Activated CD4-positive, alpha-beta T cell treated with anti-CD3 and anti-CD28 coated beads, Interleukin-2, amount 10 ng/mL, durations not matched to agents 24 days and 14 days (primary cell): ENCODE measurements at places on chromosomes 13 and 19. TPM values are rescaled to one million over a fixed set of nuclear protein-coding genes. Genes with fewer than 3 reads are reported as not detected.

GRCh38 chr19:28607066-28607583, 605.8 kb downstream of the UQCRFS1 start:
- DNase-seq: no peak

KLF16 gene
- total RNA-seq: 37.0 and 38.1 TPM in 2 replicates

- peak; percentile 83 for DNase-seq
Observed at GRCh38 chr13:108155185-108156106, 59.9 kb downstream of the LIG4 start.

GRCh38 chr13:33434676-33435075, 149.1 kb upstream of the STARD13 start:
- DNase-seq: no peak

PEG3 gene
- total RNA-seq: not detected in 2 replicates

- no peak for DNase-seq
Observed at GRCh38 chr19:42134535-42135070, 2.4 kb upstream of the POU2F2 start.

DNA sequence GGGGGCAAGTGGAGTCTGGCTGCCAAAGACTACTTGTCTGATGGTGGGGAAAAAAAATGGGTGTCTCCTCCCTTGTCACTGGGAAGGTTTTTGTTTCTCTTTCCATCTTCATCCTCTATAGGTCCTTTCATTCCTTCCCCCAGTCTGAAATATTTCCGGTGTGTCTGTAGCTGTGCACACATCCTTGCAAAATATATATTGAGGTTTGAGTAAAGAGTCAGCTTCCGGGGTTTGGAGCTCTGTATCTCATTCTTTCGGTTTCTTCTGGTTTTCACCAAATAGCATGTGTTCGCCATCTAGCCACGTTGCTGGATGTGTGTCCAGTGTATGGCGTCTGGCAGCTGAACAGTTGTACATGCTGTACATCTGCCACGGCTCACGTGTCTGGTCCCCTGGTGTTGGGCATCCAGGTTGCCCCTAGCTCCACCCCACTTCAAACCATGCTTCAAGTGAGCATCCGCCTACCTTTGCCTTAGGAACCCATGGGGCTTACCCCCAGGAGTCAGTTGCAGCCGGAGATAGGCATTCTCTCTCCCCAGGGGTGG, 142.2 kb downstream of the SIPA1L3 start:
- DNase-seq: peak; percentile 89

MPND gene
- 20.6 and 21.0 TPM in 2 replicates for total RNA-seq

ZNF792 gene
- total RNA-seq: 5.0 and 5.8 TPM in 2 replicates

URAD gene
- not detected in 2 replicates for total RNA-seq

CD37 gene
- 131 and 134 TPM in 2 replicates for total RNA-seq

DNA sequence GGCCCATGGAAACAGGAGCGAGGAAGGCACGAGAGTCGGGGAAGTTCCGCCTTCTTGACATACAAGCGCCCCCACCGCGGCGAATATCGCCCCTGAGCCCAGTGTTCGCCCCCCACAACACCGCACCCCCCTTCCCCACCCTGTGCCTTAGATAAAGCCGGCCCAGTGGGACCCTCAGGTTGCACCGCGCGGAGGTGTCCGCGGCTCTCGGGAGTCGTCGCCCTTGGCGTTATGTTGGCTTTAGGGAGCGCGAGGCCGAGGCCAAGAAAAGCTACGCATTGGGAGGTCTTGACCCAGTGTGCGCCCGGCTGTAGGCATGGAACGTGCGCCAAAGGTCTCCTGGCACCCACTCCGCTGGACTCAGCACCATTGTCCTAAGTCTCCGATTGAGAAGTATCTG, 603 bp upstream of the ZNF132 start:
- no peak for DNase-seq

- DNase-seq: no peak
Observed at GRCh38 chr13:51105046-51105445, 6.0 kb downstream of the C13orf42 start.

CEACAM20 gene
- total RNA-seq: not detected in 2 replicates

RASGRP4 gene
- 2.1 and 2.2 TPM in 2 replicates for total RNA-seq

NAPSA gene
- total RNA-seq: 13.6 and 18.0 TPM in 2 replicates

DNA sequence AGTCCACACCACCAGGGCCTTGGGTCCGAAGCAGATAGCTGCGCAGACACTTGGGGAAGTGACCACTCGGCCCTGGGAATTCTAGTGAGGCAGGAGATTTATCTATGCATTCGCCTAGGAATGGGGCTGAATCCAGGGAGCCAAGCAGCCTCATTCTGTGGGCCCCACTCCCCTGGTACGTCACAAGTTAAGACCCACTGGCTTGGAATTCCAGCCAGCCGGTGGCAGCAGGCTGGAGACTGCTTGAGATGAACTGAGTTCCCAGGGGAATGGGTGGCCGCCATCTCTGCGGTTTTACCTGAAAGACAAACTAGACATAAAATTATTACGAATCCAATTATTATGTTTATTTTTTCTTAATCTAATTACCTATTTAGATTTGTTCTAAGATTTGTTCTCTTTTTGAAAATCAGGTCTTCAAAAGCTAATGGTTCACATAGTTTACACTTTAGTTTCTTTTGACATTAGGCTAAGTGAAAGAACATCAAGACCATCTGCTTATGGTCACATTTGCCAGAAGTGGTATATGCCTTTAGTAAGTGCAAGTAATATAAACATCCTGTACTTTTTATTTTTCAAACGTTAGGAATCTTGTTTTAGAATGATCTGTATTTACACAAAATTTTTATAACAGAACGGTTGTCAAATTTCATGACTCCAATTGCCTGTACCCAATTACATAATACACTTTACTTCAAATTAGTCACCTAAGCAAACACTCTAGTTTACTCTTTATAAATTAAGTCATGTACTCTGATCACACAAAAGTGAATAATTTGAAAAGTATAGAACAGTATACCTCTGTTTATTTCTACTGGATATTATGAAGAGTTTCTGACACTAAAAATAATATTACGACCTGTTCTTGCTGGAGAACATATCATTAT, 74.4 kb downstream of the SLITRK6 start:
- DNase-seq: no peak

- DNase-seq: no peak
Observed at GRCh38 chr13:81639984-81640582, 1299.2 kb upstream of the SPRY2 start.

DNA sequence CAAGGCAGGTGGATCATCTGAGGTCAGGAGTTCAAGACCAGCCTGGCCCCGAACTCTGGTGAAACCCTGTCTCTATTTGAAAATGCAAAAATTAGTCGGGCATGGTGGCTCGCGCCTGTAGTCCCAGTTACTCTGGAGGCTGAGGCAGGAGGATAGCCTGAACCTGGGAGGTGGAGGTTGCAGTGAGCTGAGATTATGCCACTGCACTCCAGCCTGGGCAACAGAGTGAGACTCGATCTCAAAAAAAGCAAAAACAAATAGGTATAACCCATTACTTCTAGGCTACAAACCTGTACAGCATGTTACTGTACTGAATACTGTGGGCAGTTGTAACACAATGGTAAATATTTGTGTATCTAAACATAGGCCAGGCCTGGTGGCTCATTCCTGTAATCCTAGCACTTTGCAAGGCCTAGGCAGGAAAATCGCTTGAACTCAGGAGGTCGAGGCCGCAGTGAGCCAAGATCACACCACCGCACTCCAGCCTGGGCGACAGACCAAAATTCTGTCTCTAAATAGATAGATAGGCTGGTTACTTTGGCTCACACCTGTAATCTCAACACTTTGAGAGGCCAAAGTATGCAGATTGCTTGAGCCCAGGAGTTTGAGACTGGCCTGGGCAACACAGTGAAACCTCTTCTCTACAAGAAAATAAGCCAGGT, 63.5 kb downstream of the MYO9B start:
- no peak for DNase-seq

DNA sequence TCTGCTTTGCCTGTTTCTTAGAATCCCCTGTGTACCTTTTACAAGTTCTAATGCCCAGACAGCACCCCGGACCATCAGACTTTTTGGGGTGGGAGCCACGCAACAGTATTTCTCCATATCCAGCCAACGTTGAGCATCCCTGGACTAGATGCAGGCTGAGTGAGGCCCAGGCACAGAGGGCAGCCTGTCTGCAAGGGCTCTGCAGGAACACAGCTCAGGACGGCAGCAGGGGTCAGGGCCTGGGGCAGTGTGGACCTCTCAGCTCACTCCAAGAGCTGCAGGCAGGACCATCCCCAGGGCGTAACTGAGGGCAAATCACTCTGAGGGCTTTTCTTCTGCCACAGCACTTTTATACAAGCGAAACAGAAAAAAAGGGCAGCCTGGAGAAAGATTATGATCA, 95.8 kb downstream of the DNAJC15 start:
- DNase-seq: no peak

- DNase-seq: peak; percentile 61
Observed at GRCh38 chr19:3982701-3983541, 2.3 kb downstream of the EEF2 start.

GRCh38 chr19:5655412-5655811, 24.9 kb downstream of the MICOS13 start:
- no peak for DNase-seq

ARHGEF18 gene
- total RNA-seq: 30.6 and 34.8 TPM in 2 replicates

GRCh38 chr13:33799950-33800592, 17.9 kb upstream of the RFC3 start:
- DNase-seq: no peak

DNA sequence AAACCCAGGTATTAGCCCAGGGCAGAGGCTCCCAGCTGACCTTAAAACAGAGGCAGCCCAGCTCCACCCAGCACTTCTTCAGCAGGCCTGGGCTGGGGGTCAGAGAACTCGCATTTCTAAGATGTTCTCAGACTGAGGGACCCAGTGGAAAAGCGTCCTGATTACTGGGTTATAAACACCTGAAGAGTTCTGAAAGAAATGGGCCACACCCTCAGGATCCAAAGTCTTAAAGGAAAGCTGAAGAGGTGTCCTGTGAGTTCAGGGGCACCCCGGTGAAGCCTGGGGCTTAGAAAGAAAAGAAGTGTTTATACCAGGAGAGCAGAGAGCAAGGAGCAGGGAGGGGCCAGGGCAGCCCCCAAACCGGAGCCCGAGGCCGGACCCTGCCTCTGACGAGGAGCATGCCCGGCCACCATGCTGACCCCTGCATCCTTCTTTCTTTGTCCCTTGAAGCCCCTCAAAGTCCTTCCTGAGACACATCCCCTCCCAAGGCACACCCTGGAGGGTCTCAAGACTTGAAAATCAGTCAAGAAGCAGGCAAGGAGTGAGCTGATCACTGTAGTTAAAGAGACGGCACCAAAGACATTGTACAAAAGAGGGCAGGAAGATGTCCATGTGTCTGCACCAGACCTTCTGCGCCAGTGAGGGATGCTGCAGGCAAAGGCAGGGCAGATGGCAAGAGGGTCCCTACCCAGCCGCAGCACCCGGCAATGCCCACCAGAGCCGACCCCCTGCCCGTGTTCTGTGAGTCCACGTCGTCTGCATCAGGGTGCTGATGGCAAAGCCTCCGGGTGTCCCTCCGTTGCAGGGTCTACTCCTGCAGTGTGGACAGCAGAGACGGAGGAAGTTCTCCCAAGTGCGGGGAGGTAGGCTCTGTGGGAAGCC, 10.6 kb upstream of the RAB20 start:
- no peak for DNase-seq

- no peak for DNase-seq
Observed at GRCh38 chr13:40769970-40770369, 1.0 kb downstream of the MRPS31 start.

DNA sequence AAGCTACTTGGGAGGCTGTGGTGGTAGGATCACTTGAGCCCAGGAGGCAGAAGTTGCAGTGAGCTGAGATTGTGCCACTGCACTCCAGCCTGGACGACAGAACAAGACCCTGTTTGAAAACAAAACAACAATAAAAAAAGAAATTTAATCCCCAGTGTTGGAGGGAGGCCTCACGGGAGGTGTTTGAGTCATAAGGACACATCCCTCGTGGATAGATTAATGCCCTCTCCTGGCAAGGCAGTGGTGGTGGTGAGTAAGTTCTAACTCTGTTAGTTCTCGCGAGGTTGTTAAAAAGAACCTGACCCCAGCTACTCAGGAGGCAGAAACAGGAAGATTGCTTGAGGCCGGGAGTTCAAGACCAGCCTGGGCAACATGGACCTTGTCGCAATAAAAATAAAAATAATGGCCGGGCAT, 27.6 kb upstream of the SIN3B start:
- DNase-seq: no peak

GRCh38 chr19:15324791-15325519, 7.4 kb downstream of the BRD4 start:
- no peak for DNase-seq

GRCh38 chr19:29677001-29677817, 11.9 kb downstream of the PLEKHF1 start:
- DNase-seq: no peak

KLF5 gene
- total RNA-seq: 2.0 and 2.8 TPM in 2 replicates

GRCh38 chr13:23516190-23516589, 54.0 kb upstream of the TNFRSF19 start:
- no peak for DNase-seq

CFD gene
- 1.4 and 2.5 TPM in 2 replicates for total RNA-seq

DNA sequence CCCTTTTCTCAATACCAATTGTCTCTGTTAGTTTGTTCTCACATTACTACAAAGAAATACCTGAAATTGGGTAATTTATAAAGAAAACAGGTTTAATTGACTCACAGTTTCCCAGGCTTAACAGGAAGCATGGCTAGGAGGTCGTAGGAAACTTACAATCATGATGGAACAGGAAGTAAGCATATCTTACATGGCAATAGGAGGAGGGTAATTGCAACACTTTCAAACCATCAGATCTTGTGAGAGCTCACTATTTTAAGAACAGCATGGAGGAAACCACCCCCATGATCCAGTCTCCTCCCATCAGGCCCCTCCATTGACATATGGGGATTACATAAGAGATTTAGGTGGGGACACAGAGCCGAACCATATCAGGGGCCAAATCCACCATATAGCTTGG, 1210.1 kb upstream of the SPRY2 start:
- DNase-seq: no peak

FGF9 gene
- 0.40 and 0.54 TPM in 2 replicates for total RNA-seq

ZNF285 gene
- not detected in 2 replicates for total RNA-seq

DHRS12 gene
- 3.2 and 3.9 TPM in 2 replicates for total RNA-seq
